ENCODE measurements at places on chromosomes 3 and 15. TPM values are rescaled to one million over a fixed set of nuclear protein-coding genes. Genes with fewer than 3 reads are reported as not detected.

GRCh38 chr3:116809208-116809607 is 99.6 kb downstream of the TUSC7 start:
- DNase-seq, result no peak

HTR3E gene
- not detected for total RNA-seq

ITIH1 gene
- 0.94 TPM for total RNA-seq

GRCh38 chr15:88637841-88638625 is 783 bp upstream of the ISG20 start:
- DNase-seq, result no peak

GRCh38 chr3:196640297-196641018 is 964 bp downstream of the NRROS start:
- no peak for DNase-seq

DNA sequence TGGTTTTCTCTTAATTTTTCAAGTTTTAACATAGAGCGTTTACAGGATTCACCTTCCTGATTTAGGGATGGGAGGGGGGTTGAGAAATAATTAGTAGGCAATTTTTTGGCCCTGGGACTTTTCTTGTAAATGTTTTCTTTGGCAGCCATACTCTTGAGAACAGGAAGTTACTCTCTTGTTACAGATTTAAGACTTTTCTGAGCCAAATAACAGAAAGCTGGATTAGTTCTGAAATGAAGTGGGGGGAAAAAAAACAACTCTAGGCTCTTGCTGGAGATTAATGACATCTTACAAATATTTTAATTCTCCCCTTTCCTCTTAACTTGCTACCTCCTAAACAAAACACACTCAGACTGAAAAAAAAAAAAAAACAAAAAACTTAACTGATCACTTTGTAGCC is 13.8 kb upstream of the POLR2M start:
- no peak for DNase-seq

DNA sequence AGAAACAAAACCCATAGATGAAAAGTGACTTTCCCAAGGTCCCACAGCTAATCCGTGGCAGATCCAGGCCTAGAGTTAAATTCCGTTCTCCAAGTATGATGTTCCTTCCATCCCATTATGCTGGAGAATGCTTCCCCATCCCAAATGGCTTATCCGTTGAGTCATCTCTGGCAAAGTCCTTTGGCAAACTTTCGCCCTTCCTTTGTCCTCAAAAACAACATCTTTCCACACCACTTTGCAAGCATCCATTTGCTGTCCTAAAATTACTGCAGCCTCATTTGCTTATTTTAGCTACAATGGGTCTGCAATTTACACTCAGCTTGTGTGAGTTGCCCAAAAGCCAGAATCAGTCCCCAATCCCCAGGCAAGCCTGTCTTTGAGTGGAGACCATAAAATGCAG is 304.0 kb upstream of the TLE3 start:
- no peak for DNase-seq

- DNase-seq, result no peak
Measured at GRCh38 chr3:105401691-105402149, 35.0 kb downstream of the ALCAM start.

GRCh38 chr3:141261472-141262307 is 30.1 kb downstream of the PXYLP1 start:
- DNase-seq, result no peak

DNA sequence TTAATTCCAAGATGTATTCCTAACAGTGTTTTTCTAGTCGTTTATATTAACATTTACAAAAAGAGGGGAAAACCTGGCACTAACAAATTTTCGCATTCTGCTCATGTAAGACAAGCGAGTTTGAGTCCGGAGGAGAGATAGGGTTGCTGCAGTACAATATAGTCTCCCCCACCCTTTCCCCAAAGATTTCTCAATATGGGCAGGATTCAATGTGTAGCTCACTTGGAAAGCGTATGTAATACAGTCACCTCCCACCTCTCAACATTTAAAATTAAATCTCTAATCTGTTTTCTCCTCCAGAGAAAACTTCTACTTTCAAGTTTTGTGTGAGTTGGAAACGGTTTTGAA is 57.9 kb downstream of the CMSS1 start:
- DNase-seq, result no peak

TMEM108 gene
- 27.1 TPM for total RNA-seq

CPLX3 gene
- 1.6 TPM for total RNA-seq

DNA sequence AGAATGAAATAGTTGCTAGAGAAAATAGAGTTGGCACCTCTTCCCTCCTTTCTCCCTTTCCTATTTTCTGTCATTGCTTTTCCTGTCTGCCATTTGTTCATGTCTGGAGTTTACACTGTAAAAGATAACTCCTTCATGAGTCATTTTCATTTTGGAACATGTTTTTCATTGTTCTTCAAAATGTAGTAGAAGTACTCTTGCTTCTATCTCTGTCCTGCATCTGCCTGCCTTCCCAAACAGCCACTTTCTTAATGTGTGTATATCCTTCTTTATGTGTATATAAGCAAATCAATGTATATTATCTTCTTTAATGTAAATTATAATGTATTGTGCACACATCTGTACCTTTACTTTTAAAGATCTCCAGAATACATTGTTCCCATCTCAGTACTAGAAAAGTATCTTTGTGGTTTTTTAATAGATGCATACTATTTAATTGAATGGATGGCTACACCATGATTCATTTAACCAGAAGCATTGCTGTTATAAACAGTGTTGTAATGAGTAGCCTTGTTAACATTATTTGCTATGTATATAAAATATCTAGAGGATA is 41.1 kb downstream of the TSC22D2 start:
- no peak for DNase-seq

DNA sequence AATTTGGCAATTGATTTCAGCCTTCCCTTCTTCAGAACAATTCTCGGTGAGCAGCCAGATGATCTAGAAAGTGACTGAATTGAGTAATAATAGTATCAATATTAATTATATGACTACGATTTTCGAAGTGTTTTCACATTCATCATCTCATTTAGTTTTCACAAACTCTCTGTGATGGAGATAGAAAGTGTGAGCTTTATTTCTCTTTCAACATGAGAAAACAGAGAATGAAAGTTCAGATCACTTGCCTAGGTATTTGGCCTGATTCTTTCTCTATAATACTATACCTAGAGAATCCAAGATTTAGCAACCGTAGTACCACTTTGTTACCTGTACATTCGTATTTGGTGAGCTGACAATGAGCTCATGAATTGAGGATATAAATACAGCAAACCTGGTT is 739.2 kb upstream of the NR2F2 start:
- DNase-seq, result no peak

GRCh38 chr3:75332794-75333193 is 331.3 kb upstream of the FRG2C start:
- DNase-seq, result no peak

TLR9 gene
- under 0.01 TPM for total RNA-seq

GRCh38 chr3:15295506-15295905 is 36.9 kb downstream of the SH3BP5 start:
- no peak for DNase-seq

MTFMT gene
- total RNA-seq, result 16.1 TPM

GRCh38 chr3:106578911-106579310 is 710.1 kb upstream of the CBLB start:
- no peak for DNase-seq

DNA sequence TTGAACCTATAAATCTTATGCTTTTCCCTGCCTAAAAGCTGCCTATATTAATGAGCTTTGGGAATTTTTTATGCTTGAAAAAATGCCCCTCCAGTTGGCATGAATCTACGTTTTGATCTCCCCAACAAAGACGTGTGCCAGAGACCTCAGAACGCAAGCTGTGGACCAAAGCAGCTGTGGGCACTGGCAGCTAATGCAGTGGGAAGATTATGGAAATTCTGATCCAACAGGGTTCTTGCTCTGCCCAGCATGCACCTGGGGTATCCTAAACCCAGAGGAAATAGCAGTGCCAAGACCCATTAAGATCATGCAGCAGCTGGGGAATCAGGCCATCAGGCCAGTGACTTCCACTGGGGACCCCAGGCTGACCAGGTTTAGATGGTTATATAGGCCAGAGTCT is 423.0 kb downstream of the ZBBX start:
- DNase-seq, result no peak

CCDC39 gene
- total RNA-seq, result 0.62 TPM

ANKRD34C gene
- not detected for total RNA-seq

CAV3 gene
- not detected for total RNA-seq

- no peak for DNase-seq
Measured at GRCh38 chr15:73889762-73890124, 16.4 kb downstream of the TBC1D21 start.

EIF5A2 gene
- total RNA-seq, result 9.5 TPM

GRCh38 chr3:113731694-113732093 is 14.4 kb downstream of the NAA50 start:
- DNase-seq, result no peak

DNA sequence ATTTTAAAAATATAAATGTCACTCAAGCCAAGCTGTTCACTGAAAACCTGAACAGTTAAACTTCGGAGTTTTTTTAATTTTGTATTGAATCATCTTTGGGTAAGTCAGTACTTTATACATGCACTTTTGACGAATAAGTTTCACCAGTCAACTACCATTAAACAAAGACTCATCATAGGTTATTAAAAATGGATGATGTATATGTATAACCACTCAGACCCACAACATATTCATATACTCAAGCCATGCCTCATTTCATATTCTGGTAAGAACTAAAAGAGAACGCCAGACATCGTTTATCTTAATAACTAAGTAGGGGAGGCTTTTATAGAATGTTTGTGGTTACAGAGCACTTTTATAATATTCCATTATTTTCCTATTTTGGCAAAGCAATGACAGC is 18.3 kb downstream of the MSL2 start:
- DNase-seq, result no peak

Measured in occipital lobe (tissue), 3 donors.